ENCODE measurements at places on chromosomes 4 and X. TPM values are rescaled to one million over a fixed set of nuclear protein-coding genes. Genes with fewer than 3 reads are reported as not detected.

DNA sequence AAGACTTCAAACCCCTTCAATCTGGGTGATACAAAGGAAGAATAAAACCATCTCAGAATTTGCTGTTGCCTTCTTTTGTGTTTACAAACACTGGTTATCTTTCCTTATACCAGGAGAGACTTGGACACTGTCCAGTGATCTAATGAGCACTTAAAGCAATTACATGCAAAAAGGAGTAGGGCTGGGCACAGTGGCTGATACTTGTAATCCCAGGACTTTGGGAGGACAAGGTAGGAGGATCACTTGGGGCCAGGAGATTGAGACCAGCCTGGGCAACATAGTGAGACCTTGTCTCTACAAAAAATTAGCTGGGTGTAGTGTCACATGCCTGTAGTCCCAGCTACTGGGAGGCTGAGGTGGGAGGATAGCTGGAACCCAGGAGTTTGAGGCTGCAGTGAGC is 95.7 kb upstream of the DRD5 start:
- no peak for ATAC-seq

- no peak for ATAC-seq
Observed at GRCh38 chrX:46034868-46035267, 510.4 kb downstream of the ZNF674 start.

MAGEC2 gene
- not detected for total RNA-seq

DNA sequence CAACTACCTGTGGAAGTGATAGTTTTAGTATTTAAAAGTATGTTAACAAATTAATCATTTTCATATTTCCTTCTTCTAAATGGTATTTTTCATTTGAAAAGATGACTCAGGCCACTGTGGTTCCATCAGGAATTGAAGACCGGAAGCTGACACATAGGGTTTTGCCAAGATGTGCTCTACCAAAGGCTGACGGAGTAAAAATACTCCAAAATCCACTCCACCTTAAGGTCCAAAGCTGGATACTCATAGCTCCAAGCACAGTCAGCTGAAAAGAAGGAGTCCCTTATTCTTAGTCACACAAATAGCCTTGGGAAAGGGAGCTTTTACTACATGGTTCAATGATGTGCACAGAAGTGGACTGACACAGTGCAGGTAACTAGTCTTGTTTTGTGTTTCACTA is 472.0 kb downstream of the ARAP2 start:
- no peak for ATAC-seq

NMU gene
- 1.6 TPM for total RNA-seq

- no peak for ATAC-seq
Observed at GRCh38 chrX:111467896-111468295, 43.5 kb upstream of the SERTM2 start.

DNA sequence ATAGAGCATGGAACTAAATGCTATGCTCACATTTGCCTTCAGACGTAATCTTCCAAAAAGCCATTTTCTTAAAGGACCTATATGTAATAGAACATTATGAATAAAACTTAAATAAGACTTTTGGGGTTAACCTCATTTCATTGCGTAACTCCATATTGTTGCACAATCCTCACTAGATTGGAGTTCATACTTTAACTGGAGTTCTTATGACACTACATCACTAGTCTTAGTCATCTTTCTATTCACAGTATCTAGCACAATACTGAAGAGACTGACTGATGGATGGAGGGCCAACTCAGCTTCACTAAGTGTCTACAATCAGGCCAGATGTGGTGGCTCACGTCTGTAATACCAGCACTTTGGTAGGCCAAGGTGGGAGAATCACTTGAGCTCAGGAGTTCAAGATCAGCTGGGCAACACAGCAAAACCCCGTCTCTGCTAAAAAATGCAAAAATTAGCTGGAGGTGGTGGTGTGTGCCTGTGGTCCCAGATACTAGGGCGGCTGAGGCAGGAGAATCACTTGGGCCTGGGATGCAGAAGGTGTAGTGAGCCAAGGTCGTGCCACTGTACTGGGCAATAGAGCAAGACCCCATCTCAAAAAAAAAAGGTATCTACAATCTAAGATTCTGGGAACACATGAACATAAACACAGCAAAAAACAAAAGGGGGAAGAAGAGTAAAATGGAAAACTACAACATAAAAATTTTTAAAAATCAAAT is 80.8 kb upstream of the MAB21L2 start:
- no peak for ATAC-seq

All from gastroesophageal sphincter (tissue), 4 donors.